ENCODE measurements at places on chromosomes 5 and 9.

DNA sequence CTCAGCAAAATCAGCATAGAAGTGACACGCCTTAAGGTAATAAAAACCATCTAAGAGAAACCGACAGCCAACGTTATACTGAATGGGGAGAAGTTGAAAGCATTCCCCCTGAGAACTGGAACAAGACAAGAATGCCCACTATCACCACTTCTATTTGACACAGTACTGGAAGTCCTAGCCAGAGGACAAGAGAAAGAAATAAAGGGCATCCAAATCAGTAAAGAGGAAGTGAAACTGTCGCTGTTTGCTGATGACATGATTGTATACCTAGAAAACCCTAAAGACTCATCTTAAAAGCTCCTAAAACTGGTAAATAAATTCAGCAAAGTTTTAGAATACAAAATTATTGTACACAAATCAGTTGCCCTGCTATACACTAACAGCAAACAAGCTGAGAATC, 393.3 kb downstream of the KIF4B start:
- DNase-seq: no peak

DNA sequence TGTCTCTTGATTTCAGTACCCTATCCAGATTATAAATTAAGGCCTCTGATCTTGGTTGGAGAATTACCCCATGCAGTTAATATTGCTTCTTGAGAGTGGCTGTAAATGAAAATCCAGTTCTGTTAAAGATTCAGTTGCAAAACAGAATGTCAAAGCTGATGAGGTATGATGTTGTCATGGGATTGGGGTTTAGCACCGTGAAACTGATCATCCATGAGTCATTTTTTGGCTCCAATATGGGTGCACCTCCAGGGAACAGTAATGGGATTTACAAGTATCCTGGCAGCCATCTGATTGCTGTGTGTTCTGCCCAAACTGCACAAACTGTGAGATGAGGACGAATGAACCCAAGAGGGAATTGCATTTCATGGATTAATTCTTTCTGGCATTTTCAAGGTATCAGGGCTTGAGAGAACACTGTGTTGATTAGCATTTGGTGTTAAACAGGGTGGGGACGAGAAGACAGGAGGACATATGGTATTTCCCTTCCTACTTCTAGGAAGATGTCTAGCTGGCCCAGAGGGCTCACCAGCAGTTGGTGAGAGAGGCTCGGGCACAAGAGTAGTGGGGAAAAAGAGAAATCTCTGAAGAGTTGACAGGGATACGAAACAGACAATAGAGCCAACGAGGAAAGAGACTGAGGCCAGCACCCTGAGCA, 214.7 kb downstream of the GAS1 start:
- no peak for DNase-seq

- no peak for DNase-seq
Observed at GRCh38 chr5:177494346-177495195, 2.8 kb downstream of the PDLIM7 start.

DNA sequence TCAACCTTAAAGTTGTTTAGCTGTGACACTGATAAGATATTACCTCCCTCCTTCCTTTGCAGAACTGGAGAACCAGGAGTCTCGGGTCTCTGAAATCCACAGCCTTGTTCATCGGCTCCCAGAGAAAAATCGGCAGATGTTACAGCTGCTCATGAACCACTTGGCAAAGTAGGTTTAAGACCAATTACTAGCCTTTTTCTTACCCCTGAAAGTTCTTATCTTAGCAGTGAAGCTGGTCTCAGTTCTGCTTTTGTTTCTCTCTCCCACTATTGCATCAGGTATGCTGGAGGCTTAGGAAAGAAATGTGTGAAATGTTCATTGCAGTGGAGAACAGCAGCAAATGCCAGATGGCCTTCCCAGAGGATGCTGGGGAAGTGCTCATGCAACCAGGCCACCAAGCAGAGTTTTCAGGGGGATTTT, 287.4 kb downstream of the ARHGAP26 start:
- DNase-seq: peak; percentile 85

- no peak for DNase-seq
Observed at GRCh38 chr5:71014176-71014575, 11.0 kb downstream of the NAIP start.

- DNase-seq: no peak
Observed at GRCh38 chr5:96703384-96703920, 41.3 kb downstream of the CAST start.

- no peak for DNase-seq
Observed at GRCh38 chr5:113102121-113102531, 125.5 kb downstream of the DCP2 start.

DNA sequence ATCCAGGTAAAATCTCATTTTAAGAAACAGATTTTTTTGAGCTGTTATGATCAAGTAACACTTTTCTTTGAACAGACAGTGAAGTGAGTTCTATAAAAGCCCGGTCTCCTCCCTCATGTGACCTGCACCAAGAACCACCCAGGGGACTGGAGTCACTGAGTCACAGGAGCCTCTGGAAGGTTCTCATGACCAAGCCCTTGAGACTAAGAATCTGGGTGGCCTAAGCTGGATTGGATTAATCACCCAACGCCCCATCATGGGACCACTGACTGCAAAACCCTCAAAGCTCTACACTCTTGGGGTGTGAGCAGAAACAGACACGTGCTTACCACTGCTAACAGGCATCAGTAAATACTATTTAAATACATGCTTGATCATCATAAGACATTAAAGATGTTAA, 48.4 kb downstream of the SECISBP2 start:
- no peak for DNase-seq

- DNase-seq: no peak
Observed at GRCh38 chr5:150177721-150178120, 11.1 kb downstream of the CDX1 start.

- peak; percentile 55 for DNase-seq
Observed at GRCh38 chr5:56269216-56269927, 36.2 kb upstream of the ANKRD55 start.

DNA sequence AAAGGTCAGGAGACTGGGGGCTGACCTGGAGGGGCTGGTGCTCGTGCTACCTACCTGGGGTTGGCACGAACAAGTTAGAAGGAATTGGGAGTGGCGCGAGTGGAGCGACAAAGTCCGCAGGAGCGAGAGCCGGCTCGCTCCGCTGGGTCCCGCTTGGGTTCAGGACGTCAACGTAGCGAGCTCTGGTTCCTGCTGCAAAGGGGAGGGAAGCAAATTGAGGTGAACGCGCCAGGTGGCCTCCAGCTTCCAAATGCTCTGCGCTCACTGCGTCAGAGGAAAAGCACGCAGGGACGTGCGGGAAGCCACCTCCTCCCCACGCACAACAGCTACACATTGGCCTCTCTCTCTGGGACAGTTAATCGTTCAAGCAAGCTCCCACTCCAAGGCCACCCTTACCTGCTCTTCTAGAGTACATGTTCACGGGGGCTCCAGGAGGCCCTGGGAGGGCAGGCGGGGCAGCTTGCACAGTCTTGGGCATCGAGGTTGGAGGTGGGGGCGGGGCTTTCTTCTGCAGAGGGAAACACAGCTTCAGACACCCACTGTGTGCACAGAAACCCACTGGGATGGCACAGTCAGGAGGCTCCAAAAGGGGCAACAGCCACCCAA, 7.6 kb upstream of the INPP5E start:
- DNase-seq: no peak

- no peak for DNase-seq
Observed at GRCh38 chr5:148532969-148533670, 121.2 kb downstream of the HTR4 start.

DNA sequence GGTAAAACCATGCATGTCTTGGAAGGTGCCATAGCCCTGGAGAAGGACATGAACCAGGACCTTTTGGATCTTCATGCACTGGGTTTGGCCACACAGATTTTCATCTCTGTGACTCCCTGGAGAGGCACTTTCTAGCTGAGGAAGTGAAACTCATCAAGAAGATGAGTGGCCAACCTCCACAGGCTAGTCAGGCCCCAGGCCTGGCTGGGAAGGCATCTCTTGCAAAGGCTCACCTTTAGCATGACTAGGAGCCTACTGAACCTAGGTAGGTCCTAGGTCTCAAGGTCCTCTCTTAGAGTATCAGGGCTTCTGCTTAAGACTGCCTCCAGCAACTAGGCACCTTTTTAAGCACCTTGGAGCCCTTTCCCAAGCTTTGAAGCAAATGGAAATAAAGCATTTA, 1448.7 kb upstream of the ACO1 start:
- DNase-seq: no peak

DNA sequence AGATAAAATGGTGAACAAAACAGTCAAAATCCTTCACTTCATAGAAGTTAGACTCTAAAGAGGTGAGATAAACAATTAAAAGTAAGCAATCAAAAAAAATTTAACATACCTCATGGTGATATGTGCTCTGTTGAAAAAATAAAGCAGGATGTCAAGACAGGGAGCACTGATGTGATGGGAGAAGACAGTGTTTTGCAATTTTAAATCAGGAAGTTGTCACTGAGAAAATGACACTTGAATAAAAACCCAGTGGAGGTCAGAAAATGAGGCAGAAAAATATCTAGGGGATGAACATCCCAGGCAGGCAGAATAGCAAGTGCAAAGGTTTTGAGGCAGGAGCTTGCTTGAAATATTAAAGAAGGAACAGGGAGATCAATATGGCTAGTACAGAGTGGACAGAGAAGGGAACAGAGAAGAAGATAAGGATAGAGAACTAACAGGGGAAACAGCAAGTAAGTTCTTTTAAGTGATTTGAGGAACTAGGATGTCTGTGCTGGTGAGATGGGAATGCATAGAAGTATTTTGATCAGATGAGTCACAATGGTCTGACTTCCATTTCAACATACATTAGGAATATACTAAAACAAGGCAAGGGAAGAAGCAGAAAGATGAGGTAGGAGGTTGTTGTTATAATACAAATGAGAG, 130.4 kb downstream of the CHSY3 start:
- DNase-seq: no peak

DNA sequence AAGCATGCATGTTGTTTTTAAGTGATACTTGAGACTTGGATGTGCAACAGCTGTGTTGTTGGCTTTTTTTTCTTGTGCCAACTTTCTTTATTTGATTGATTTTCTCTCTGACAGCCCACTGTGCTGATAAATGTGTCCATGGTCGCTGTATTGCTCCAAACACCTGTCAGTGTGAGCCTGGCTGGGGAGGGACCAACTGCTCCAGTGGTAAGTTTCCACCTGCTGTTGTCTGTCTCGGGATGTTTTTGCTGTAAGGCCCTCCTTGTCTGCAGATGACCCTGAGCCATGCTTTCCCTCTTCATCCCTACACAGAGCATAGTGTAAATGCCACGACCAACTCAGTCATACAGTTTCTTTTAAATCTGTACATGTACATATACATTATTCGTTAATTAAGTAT, 79.2 kb downstream of the MEGF10 start:
- DNase-seq: no peak

- DNase-seq: no peak
Observed at GRCh38 chr9:121743441-121744001, 92.1 kb downstream of the DAB2IP start.

- DNase-seq: no peak
Observed at GRCh38 chr9:130042406-130042884, 544 bp downstream of the FNBP1 start.

DNA sequence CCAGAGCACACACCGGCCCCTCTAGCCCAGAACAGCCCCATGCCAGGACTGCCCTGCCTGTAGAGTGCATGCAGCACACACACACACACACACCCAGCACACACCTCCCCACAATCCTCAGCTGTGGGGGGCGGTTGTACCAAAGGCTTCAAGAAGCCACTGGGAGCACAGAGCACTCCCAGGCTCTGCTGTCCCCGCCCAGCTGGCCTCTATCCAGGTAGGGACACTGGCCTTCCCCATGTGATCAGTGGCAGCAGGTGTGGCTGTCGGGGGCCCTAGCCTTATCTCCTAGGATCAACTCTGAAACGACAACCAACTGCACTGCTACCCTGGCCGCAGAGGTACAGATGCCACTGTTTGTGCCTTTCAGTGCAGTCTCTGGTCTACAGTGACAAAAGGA, 2.0 kb downstream of the ANAPC2 start:
- DNase-seq: no peak

GRCh38 chr5:174344335-174344734, 298.8 kb downstream of the NSG2 start:
- no peak for DNase-seq

DNA sequence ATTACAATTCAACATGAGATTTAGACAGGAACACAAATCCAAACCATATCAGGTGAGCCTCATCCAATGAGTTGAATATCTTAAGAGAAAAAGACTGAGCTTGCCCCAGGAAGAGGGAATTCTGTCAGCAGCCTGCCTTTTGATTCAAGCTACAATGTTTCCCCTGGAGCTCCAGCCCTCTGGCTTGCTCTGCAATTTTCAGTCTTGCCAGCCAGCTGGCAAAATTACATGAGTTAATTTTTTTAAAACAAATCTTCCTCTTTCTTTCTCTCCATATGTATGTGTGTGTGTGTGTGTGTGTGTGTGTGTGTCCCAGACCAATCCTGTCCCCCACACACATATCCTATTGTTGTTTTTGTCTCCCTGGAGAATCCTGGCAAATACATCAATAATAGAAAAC, 313.2 kb downstream of the CDH10 start:
- DNase-seq: no peak

- no peak for DNase-seq
Observed at GRCh38 chr5:109394806-109395205, 15.0 kb downstream of the PJA2 start.

GRCh38 chr9:18851069-18851795, 181.8 kb downstream of the SAXO1 start:
- DNase-seq: no peak

DNA sequence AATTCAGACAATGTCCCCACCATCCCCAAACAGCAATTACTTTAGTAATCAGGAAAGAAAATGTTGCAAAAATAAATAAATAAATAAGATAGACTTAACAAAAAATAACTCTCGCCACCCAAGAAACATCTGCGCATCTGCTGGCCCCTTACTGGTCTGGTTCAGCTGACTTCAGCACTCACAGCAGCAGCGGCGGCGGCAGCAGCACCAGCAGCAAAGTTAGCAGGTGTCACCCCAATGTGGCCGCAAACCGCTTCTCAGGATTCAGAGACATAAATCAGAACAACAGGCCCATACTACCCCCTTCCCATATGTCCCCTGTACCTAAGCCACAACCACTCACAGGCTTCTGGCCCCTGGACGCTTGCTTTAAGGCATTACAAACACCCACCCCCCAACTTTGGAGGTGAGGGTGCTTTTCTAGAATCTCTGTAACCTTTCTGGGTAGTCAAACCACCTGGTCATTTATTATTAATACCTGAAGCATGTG, 593.0 kb downstream of the BNC2 start:
- DNase-seq: no peak

All from GM12878 (cell line).